Mesenchymal stem cell (in vitro differentiated cells and primary cell): ENCODE measurements at places on chromosomes 5 and 9.

DNA sequence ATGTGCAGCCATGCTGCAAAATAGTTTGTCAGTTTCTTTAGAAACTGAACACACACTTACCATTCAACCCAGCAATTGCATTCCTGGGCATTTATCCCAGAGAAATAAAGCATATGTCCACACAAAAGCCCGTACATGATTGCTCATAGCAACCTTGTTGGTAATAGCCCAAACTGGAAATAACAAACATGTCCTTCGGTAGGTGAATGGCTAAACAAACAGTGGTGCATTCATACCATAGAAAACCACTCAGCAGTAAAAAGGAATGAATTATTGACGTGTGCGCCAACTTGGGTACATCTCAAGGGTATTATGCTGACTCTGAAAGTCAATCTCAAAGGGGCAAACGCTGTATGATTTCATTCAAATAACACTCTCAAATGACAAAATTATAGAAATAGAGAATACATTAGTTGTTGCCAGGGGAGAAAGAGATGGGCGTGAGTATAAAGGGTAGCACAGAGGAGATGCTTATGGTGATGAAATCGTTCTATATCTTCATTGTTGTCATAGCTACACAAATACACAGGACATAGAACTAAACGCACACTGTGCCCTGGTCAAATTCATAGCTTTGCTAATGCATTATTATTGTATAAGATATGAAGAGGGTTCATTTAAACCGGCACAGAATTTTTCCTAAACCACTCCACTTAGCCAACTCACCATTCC lies 58.2 kb downstream of the DRD1 start:
- no peak overlapping the region for H3K27ac ChIP-seq
- no peak overlapping the region for H3K4me3 ChIP-seq
- H3K36me3 ChIP-seq, result no peaks in the 10 kb centered on the region

DNA sequence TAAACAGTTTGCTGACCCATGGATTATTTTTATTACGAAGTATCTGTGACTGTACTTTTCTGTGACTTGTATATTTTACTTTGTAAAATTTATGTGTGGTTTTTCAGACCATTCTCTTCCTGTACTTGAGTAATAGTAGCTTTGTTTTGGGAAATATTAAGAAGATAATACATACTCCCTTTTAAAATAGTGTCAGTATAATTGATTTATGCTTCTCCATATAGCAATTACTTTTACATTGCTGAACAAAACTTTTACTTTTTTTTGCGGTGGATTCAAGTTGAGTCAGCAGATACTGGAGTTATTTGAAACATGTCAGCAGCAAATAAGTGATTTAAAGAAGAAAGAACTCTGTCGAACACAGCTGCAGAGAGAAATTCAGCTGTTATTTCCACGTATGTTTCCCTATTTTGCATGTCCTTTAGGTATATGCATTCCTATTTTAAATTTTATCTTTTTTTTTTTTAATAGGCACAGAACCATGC lies 28.4 kb downstream of the TENT2 start:
- no peaks in the 10 kb centered on the region for H3K4me1 ChIP-seq
- H3K4me3 ChIP-seq, result no peak overlapping the region
- no peaks in the 10 kb centered on the region for H3K27me3 ChIP-seq
- peak; percentile 38 for DNase-seq

- H3K36me3 ChIP-seq, result no peaks in the 10 kb centered on the region
- H3K4me3 ChIP-seq, result no peak overlapping the region
- H3K27me3 ChIP-seq, result no peaks in the 10 kb centered on the region
- H3K27ac ChIP-seq, result no peak overlapping the region
- no peak for DNase-seq
- no peaks in the 10 kb centered on the region for H3K4me1 ChIP-seq
These were observed 213.0 kb downstream of the SMARCA2 start for GRCh38 chr9:2228132-2228531.

DNA sequence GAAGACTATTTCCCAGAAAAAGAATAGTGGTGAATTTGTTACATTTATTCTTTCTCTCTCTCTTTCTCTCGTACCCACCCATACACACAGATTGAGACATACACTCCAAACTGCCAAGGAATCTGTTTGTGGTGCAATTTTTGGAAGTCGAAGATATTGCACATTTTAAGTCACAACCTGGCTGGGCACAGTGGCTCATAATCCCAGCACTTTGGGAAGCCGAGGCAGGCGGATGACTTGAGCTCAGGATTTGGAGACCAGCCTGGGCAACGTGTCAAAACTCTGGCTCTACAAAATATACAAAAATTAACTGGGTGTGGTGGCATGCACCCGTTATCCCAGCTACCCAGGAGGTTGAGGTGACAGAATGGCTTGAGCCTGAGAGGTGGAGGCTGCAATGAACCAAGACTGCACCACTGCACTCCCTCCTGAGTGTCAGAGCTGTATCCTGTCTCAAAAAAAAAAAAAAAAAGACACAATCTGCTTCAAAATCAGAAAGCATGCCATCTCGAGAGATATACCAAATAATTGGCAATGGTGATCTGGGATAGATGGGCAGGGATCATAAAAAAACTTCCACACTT lies 19.2 kb upstream of the PLIN2 start:
- no peak for DNase-seq
- no peaks in the 10 kb centered on the region for H3K27me3 ChIP-seq
- no peak overlapping the region for H3K27ac ChIP-seq
- peaks cover 1% of the 10 kb centered on the region for H3K4me1 ChIP-seq
- H3K36me3 ChIP-seq, result no peaks in the 10 kb centered on the region
- H3K4me3 ChIP-seq, result no peak overlapping the region
